Stimulated activated CD8-positive, alpha-beta memory T cell treated with anti-CD3 and anti-CD28 coated beads, Interleukin-7, amount 100 ng/mL, for 4 hours (primary cell): ENCODE measurements at places on chromosomes 6 and 20.

DNA sequence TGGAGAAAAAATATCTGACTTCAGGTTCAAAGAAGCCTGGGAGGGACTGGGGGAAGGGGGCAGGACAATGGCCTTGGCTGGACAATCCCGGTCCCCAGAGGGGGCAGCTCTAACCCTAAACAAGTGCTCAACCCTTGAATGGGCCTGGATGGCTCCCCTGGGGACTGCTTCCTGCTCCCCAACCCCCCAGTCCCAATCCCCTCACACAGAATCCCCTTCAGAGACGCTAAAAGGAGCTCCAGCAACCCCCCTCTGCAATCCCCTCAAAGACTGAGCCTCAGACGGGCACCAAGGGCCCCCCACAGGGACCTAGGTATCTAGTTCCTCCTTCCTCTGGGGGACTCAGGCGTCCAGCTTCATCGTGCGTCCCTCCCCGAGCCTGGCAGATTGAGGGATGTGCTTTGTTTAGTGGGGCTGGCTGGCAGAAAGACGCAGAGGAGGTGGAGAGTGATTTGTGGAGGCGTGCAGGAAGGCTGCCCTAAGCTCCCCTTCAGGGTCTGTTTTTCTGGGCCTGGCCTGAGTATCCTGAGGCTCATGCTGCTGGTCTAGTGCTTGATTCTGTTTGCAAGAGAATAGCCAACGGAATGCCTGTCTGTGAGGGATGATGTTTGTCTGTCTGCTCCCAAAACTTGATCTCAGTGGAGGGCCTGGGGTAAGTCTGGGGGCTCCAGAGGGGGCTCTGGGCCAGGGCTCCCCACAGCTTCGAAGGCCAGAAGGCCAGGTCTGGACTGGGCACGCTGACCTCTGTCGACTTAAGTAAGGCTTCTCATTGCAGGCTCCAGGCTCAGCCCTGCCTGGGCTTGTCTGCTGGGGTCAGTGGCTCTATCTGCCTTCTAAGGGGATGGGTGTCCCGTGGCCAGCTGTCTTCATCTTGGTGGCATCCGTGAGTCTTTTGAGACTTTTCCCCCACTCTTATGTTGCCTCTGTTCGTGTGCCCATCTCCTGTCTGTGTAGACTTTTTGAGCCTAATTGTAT, 1.7 kb upstream of the POU5F1 start:
- no peak for DNase-seq

- DNase-seq = no peak
Observed at GRCh38 chr6:103798166-103798565, 1061.6 kb downstream of the HACE1 start.

- no peak for DNase-seq
Observed at GRCh38 chr6:2753110-2753489, 2.4 kb upstream of the MYLK4 start.

DNA sequence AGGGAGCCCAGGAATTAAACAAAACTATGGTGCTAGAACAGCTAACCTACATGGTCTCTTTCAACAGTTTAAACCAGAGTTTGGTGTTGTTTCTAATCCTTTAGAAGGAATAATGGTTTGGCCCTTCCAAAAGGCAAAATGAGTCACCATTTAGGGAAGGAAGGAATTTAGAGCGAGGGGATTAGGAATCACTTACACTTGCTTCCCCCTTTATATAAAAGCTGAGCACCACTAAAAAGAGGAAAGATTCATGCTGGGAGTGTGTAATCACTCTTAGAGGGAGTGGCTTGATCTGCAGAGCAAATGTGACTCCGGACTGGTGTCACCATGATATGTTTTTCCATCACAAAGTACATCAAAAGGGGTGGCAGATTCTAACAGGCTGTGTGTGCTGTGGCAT, 63.6 kb downstream of the F13A1 start:
- no peak for DNase-seq

DNA sequence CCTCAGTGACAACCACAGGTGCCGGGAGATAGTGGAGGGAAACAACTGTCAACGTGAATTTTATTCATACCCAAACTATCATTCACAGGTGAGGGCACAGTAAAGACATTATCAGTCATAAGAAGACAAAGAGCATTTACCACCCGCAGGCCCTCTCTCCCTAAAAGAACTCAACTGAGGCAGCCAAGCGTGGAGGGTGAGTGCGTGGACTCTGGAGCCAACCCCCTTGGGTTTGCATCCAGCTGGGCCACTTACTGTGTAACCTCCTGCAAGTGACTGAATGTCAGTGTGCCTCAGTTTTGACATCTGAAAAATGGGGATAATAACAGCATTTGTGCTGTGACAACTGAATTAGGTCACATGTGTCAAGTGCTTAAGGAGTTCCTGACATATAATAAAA, 70.6 kb upstream of the KCNK16 start:
- DNase-seq = no peak

DNA sequence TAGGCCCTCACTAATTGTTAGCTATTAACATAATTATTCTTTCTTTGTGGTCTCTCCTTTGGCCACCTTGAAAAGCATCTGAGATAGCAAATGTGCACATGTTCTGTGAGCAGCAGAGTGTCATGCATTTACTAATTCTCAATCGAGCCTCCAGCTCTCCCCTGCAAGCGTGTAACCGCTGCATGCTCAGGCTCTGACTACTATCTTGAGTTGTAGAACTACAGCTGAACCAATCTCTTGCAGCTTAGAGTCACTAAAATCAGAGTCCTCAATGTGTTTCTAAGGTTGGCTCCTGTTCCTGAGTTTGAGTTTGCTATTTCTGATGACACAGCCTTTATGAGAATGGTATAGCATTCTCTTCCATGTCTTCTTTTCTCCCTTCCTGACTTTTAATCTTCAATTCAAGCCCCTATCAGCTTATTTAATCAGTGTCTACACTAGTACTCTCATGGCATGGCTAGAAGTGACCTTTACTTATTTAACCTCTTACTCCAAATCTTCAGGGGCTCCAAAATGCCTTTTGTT, 65.5 kb downstream of the PPP1R3G start:
- no peak for DNase-seq
